Anterior cingulate cortex (tissue), 58 donors: ENCODE measurements at places on chromosomes 4 and X.

GRCh38 chr4:109973529-109973905 is 60.8 kb downstream of the EGF start:
- DNase-seq: no peak

GRCh38 chr4:95220205-95221175 is 328.3 kb downstream of the UNC5C start:
- DNase-seq: no peak

DNA sequence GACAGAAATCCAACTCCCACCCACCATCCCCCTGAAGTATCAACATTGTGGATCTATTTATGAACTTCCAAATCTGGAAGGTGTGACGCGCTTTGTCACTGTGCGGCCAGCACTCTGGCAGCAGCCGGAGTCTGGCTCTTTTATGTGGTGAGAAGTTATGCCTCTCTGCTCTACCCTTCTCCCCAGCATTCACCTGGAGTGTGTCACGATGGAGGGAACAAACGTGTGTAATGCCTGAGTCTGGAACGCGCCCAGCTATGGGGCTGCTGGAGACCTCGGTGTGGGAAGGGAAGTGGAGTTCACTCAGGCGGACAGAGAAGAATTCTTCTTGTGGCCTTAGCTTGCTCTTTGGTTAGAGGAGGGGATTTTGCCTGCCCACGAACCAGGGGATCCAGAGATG is 222.1 kb upstream of the RPL34 start:
- no peak for DNase-seq

DNA sequence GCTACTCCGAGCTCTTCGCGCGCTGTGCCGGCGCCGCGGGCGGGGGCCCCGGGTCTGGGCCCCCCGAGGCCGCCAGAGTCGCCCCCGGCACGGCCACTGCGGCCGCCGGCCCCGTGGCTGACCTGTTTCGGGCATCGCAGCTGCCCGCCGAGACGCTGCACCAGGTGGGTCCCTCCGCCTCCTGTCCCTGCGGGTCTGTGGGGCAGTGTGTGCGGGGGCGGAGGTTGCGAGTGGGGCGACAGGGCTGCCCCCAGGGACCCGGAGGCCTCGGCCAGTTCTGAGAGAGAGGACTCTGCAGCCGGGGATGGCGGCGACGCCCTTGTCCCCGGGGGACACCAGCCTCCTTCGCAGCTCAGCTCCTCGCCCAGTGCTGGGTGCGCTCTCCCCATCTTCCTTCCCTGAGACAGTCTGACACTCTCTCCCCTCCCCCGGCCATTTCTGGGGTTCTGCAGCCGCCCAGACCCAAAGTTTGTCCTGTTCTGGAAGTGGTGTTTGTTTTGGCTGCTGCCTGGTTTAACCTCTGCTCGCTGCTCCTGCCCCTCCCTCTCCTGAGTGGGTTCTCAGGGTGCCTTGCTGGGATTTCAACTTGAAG is 609 bp downstream of the REPS2 start:
- DNase-seq: no peak

GRCh38 chrX:41732260-41732659 is 8.3 kb downstream of the GPR82 start:
- DNase-seq: no peak

- DNase-seq: peak; percentile 6
Observed at GRCh38 chr4:122827258-122827878, 737 bp downstream of the FGF2 start.

DNA sequence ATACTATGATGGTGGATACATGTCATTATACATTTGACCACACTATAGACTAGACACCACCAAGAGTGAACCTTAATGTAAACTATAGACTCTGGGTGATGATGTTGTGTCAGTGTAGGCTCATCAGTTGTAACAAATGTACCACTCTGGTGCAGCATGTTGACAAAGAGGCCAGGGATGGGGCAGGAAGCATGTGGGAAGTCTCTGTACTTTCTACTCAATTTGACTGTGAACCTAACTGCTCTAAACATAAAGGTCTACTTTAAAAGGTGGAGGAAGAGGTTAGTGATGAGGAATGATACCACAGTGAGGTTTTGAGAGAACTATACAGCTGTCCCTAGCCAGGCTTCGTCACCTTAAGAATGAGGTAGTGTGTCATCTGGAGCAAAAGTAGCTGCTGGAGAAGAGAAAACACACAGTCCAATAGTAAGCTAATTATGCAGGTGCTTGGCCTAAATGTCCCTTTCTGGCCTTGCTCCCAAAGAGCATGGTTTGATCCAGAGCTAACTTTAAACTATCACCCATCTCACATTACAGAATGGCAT is 38.4 kb downstream of the GRSF1 start:
- no peak for DNase-seq

GRCh38 chr4:100609810-100610209 is 92.0 kb upstream of the EMCN start:
- DNase-seq: no peak

DNA sequence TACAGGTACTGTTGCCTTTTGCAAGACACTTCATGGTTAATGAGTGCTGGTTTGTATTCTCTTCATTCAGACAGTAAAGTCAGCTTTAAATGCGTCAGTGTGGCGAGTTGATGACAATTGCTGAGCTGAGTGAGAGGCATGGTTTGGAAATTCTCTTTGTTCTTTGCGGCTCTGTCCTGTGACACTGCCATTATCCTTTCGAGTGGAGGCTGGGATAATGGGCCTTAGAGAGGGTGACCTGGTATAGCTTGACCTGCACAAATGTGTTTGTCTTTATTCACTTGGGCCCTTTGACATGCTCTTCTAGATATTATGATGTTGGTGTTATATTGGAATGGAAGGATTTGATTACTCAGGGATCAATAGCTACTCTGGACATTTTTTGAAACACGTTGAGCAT is 208.5 kb upstream of the FAT1 start:
- DNase-seq: no peak

GRCh38 chrX:38409289-38409688 is 56.9 kb downstream of the OTC start:
- DNase-seq: no peak

DNA sequence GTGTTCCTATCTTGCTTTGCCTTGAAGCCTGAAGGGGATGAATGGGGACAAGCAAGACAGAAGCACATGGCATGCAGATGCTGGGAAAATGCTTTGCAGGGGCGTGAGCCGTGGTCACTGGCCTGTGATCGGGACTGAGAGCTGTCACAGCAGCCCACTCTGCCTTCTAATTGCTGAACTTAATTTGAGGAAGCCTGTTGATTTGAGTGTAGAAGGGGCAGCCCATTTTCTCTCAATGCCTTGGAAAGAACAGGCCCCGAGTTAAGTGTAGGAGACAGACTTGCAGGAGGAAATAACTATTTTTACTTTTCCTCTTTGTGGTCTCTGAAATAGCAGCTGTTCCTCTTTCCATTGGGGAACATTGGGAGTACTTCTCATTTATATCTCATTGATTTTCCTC is 26.1 kb upstream of the TBC1D1 start:
- no peak for DNase-seq

- no peak for DNase-seq
Observed at GRCh38 chrX:38089173-38089982, 83.0 kb downstream of the SYTL5 start.

DNA sequence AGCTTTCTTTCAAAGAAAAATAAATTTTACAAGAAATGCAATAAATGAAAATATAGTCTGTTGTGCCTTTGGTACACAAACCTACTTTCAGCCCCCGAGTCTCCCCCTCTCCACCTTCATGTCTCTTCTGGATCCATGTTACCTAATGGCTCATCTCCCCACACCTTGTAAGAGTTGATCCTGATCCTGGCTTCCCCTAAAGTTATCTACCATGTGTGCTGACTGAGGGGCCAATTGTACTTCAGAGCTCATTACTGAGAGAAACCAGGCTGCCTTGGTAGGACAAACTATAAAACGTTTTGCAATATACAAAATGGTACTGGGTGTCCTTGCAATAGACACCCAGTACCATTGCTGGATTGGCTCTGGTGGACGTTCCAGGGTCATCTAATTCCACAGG is 11.8 kb downstream of the PALLD start:
- DNase-seq: no peak

DNA sequence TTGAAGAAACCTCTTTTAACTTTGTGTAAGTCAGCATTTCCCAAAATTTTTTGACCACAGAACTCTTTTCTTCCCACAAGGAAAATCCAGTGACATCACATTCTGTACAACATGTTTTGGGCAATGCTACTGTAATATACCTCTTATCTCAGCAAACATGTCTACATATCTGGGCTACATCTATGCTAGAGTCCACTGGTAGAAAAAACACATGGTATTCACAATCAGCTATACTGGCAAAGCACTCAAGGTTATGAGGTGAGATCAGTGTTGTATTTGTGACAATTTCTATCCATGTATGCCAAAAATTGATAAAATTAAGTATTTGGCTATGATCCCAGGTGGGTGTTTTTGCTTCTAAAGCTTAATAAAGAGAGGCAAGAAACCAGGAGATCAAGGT is 98.0 kb downstream of the ATP11C start:
- DNase-seq: no peak

GRCh38 chr4:100288161-100288560 is 97.9 kb upstream of the DDIT4L start:
- no peak for DNase-seq

GRCh38 chr4:59920416-59920815 is 1279.7 kb upstream of the ADGRL3 start:
- no peak for DNase-seq

GRCh38 chr4:78846258-78846657 is 70.1 kb downstream of the BMP2K start:
- no peak for DNase-seq
